RPMI7951 (cell line): ENCODE measurements at places on chromosomes 4 and X.

GRCh38 chr4:128552586-128552907, 257.0 kb upstream of the JADE1 start:
- DNase-seq, result no peak

DNA sequence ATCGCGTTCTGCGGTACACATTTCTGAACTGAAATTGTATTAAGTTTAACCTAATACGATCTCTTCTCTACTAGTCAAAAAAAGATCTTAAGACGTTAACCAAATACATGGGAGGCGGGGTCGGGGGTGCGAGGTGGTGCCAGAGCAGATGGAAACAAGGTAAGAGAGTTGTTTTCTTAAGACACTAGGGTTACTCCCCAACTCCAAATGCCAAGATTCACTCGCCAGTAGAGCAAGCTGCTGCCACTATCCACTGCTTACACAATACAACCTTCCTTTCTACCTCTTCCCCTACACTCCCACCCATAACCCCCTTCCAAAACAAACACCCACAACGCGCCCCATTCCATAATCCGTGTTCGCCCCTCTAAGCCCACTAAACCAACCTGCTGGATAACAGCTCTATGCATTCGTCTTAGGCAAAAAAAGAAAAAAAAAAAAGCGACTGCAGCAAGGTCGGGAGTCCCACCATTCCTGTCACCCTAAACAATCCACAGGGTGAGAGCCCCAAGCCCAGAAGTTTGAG, 1.3 kb downstream of the LCORL start:
- DNase-seq, result peak; percentile 9

DNA sequence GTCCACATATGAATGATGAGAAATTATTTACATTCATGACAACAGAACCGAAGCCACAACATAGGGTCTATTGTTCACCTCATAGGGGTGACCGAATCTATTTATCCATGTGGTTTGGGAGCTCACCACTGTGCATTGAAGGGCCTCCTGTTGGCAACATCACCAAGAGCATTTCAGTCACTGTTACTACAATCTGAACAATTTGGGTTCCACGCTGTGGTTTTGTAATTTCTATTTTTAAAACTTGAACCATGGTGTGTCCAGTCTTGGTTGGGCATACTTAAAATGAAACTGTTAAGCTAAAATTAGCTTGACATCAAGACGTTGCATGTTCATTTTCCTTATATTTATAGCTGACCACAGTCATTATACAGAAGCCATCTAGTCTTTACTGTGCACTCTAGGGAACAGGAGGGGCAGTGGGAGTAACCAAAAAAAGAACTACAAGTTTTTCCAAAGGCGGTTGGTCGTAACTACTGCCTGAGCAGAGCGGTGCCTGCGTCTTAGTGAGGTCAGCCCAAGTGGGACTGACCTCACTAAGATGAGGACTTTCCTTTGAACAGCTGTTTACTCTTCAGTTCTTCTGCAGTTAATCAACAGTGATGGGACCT, 192.1 kb downstream of the SPRY1 start:
- DNase-seq, result peak; percentile 93

DNA sequence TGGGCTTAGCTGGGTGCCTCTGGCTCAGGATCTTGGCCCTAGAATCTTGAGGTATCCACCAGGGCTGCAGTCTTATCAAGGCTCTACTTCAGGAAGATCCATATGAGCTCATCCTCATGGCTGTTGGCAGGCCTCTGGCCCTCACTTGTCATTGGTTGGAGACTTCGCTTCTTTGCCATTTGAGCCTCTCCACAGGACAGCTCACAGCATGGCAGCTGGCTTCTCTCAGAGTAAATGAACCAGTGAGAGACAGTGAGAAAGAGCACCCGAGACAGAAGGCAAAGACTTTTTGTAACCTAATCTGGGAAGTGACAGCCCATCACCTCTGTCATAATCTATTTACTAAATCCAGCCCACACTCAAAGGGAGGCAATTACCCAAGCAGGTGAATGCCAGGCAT, 236.8 kb downstream of the GPAT3 start:
- peak; percentile 2 for DNase-seq

DNA sequence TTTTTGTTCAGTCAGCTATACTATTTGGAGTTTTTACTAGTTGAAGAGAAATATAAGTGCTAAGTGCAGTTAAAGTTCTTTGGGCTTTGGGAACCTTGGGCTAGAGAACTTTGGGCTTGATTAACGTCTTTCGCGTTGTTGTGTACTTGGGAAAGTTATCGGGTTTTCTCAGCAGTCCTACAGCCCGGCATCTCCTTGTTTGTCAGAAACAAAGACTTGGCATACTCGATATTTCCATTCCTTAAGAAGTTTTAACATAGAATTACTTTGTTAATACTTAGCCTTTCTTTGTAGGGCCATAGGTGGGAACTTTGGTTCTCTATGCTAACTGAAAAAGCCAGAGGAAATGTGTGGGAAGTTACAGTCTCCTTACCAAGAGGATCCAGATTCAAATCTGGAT, 28.7 kb downstream of the RAPGEF2 start:
- DNase-seq, result no peak

GRCh38 chr4:156754832-156755570, 216.6 kb downstream of the PDGFC start:
- no peak for DNase-seq

- no peak for DNase-seq
Observed at GRCh38 chr4:39124885-39125599, 57.3 kb upstream of the WDR19 start.

- DNase-seq, result peak; percentile 31
Observed at GRCh38 chr4:175346376-175346775, 428.2 kb downstream of the ADAM29 start.

DNA sequence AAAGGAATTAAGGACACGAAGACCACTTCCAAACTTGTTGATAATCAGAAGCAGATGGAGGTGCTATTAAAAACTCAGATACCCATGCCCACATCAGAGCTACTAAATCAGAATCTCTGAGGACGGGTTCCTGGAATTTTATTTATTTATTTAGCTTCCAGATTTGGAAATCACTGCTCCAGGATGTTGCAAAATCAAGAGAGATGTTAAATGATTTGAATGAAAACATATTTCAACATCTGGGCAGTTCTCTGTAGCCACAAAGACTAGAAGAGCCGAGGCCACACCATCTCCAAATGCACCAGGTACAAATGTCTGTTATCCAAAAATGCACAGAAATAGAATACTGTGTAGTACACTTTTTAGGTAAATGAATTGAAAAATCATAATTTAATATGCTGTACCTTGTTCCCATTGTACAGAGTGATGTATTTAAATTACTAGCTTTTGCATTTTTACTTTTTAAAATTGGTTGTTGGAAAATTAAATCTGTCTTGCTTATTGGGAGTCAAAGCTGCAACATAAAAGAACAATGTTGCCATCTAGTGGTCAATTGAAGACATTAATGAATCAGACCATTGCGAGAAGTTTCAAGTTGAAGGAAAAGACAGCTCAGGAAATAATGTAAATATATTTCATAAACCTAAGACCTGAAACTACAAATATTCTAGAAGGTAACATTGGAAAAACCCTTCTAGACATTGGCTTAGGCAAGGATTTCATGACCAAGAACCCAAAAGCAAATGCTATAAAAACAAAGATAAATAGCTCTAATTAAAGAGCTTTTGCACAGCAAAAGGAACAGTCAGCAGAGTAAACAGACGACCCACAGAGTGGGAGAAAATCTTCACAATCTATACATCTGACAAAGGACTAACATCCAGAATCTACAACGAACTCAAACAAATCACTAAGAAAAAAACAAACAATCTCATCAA, 151.3 kb upstream of the TTC29 start:
- peak; percentile 46 for DNase-seq

- DNase-seq, result no peak
Observed at GRCh38 chr4:1312821-1313640, 23.3 kb downstream of the MAEA start.

DNA sequence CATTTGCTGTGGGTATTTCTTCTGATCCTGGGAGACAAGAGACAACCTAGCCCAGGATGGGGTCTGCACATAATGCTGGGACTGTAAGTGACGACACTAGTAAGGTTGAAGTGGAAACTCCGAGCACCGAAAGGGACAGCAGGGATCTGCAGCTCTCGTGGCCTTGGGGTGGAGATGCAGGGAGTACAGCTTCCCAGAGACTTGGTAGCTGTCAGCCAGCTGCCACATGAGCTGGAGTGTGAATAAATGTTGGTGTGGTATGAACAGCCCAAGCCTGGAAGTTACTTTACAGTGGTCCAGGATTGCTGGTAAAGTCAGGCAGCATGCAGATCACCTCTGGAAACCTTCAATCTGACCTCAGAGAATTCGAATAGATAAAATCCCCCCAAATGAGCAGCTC, 97.6 kb downstream of the FAM193A start:
- DNase-seq, result no peak

DNA sequence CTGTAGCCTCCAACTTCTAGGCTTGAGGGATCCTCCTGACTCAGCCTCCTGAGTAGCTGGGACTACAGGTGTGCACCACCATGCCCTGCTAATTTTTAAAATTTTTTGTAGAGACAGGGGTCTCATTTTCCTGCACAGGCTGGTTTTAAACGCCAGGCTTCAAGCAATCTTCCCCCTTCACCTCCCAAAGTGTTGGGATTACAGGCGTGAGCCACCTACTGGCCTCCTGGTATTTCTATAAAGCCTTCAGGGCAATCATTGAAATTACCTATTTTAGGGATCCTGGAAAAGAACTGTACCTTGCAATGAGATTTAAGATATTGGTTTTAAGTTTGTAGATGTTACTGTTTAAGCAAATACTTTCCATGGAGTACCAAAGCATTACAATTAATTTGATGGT, 13.5 kb upstream of the PLS3 start:
- DNase-seq, result no peak

DNA sequence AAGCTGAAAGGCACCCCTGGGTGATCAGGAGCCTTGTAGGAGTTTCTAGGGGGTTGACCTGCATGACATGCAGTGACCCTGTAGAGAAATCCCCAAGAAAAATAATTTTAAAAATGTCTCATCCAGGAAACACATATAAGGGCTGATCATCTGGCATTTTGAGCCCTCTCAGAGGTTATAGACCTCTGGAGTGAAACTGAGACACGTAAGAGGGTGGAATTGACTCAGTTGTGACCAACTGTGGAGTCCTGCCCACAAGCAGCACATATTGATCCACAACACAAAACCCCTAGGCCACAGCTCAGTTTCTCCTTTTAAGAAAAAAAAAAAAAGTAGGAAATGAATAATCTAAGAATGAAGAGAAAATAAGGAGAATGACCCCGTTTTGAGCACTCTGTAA, 32.5 kb upstream of the MTMR8 start:
- DNase-seq, result no peak

- no peak for DNase-seq
Observed at GRCh38 chrX:107563824-107564223, 64.5 kb upstream of the PRPS1 start.

DNA sequence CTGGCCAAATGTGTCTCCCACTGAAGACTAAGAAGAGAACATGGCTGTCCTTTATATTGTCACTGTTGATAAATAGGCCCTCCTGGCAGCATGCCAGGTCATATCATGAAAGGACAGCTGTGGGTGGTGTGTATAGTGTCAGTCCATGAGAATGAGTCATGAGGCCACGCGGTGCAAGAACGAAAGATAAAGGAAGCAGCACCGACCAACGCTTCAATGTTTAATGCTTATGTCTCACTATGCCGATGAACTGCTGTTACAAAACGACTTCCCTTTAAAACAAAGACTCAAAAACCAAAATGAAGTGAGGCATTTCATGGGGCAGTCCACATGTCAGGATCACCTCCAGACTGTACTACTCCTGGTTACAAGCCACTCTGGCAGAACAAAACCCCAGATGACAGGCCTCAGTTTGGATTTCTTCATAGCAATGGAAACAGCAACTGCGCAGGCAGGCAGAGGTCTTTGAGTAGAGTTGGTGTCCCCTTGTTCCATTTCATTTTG, 5.2 kb upstream of the TCEANC start:
- peak; percentile 92 for DNase-seq

- peak; percentile 16 for DNase-seq
Observed at GRCh38 chr4:42519803-42520417, 122.6 kb downstream of the SHISA3 start.

GRCh38 chrX:1212532-1212931, at the start of gene CRLF2:
Gene CRLF2, minus strand, starts transcription at chrX:1212649. Its CDS starts 15 bp downstream, at chrX:1212634.
- peak; percentile 78 for DNase-seq

DNA sequence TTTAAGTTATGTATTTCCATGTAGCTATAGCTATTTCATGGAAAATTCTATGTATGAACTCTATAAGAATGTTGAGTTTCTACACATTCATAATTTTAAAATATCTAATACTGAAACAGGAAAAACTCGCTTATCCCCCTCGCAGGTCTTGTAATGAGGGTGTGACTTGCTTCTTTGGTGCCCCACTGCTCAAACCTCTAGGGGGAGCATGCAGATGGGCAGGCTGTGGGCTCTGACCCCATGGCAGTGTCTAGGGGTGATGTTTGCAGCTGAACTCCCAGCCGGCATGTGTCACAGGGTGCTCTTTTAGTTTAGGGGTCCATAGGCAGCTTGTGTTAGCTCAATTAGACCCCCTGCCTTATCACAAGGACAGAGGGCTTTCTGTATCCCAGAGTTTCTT, 1825.7 kb upstream of the ADGRL3 start:
- no peak for DNase-seq

DNA sequence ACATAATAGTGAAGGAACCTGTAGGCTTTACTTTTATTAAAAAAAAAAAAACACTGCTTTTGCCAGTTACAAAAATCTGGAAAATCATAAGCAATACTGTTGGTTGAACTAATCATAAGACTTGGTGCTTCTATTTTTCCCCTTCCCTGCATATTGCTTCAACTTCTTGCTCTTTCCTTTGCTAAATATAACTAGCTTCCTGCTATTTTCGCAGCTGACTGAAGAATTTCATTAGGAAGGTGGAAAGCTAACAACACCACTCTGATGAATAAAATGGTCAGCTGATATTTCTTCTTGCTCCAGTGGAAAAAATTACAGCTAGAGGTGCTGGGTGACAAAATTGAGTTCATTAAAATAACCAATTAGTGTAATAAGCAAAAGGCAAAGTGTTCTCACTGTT, 39.3 kb downstream of the MEPE start:
- DNase-seq, result no peak

DNA sequence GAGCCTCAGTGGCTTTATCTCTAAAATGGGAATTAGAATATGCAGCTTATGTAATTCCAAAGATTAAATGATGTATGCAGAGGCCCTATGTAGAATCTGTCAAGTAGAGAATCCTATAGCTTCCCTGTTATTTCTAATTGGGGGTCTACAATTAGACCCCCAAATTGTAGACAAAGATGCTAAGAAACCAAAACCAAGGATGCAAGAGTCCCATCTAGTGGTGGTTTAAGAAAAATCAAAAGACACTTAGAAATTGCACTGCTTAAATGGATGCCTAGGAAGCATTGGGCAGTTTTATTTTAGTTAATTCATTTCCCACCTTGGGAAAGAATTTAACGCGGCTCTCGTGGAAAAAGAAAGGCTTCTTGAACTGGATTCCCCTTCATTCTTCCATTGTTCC, 115.2 kb downstream of the GABRA2 start:
- DNase-seq, result no peak

GRCh38 chr4:36758312-36759178, 477.1 kb downstream of the DTHD1 start:
- no peak for DNase-seq

- DNase-seq, result no peak
Observed at GRCh38 chrX:22690116-22690515, 309.6 kb upstream of the DDX53 start.

- no peak for DNase-seq
Observed at GRCh38 chrX:39361736-39362135, 560.5 kb downstream of the MID1IP1 start.
